Stimulated activated CD4-positive, alpha-beta T cell treated with anti-CD3 and anti-CD28 coated beads, Interleukin-1b, Interleukin-23, amount 100 ng/mL, for 48 hours (primary cell): ENCODE measurements at places on chromosomes 1 and 21.

- peak; percentile 84 for DNase-seq
Measured at GRCh38 chr1:178542554-178543289, 29.8 kb downstream of the TEX35 start.

DNA sequence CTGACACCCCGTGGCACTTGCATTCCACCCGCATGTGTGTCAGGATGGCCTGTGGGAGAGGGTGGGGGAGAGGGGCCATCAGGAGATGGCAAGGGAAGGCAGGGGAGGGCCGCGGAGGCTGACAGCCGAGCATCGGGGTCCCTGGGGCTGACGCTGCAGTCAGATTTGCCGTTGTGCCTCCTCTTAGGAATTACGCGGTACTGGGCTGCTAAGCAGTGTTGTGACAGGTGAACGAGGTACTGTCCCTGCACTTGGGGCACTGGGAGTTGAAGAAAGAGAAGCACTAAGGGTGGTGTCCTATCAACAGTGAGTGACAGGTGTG, 22.5 kb downstream of the WNT4 start:
- no peak for DNase-seq

GRCh38 chr1:74363220-74363619, 128.0 kb downstream of the TNNI3K start:
- DNase-seq = no peak

GRCh38 chr1:7256526-7256925, 471.3 kb downstream of the CAMTA1 start:
- no peak for DNase-seq

DNA sequence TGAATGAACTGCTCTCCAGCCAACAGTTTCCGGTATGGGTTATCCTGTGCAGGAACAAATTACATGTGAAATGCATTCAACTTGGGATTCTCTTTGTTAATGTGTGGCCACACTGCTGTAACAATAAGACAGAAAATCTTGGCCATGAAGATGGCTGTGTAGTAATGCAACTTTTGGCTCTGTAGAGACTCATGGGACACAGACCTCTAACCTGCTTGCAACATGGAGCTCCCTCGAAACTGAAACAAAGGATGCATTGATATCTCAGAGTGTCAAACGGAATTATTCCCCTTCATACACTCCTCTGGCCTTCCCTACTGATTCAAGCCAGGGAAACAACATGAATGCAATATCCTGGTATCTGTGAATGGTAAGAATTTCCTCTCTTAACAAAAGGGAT, 559.3 kb upstream of the ZRANB2 start:
- DNase-seq = no peak

GRCh38 chr1:178966312-178966711, 59.4 kb upstream of the FAM20B start:
- DNase-seq = no peak

DNA sequence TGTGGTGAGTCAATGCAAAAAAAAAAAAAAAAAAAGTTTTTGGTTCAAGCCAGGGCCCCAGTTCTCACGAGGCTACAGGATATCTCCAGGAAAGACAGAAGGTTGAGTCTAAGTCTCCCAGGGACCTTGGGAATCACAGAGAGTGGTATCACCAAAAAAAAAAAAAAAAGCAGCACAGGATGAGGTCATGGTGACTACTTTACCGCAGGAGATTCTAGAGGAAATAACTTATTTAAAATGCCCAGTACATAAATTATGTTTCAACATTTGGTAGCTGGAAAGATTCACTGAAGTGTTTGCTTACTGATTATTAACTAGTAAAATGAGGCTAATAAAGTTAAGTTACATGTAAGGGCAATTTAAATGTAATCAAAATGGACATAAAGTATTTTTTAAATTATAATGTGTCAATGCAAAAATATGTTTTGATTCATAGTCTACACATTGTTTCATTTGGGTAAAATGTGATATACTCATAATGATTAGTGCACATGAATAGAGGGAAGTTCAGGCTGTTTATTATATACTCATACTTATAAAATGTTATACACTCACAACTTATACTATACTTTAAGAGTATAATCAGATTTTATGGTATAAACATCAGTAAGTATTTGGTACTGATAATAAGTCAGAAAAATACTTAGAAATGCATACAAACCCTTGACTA, 84.1 kb downstream of the PLPPR5 start:
- DNase-seq = no peak

- DNase-seq = peak; percentile 84
Measured at GRCh38 chr1:173477286-173478093, at the start of gene PRDX6. Gene PRDX6, plus strand, starts transcription at chr1:173477335. Its CDS starts 63 bp downstream, at chr1:173477398.

DNA sequence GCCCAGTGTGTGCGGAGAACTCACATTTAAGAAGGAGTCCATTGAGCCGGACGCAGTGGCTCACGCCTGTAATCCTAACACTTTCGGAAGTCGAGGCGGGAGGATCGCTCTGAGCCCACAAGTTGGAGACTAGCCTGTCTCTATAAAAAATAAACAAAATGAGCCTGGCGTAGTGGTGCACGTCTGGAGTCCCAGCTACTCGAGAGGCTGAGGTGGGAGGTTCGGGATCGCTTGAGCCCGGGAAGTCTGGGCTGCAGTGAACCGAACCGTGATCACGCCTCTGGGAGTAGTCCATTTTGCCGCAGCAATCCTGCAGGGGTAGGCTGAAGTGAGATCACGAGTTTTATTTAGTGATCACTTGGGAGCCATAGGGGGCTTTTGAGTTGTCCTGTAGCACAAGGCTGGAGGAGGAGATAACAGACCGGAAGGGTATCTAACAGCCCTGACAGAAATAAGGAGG, 497 bp upstream of the FUCA1 start:
- DNase-seq = no peak

- DNase-seq = no peak
Measured at GRCh38 chr1:162294015-162294414, 82.6 kb downstream of the SPATA46 start.

DNA sequence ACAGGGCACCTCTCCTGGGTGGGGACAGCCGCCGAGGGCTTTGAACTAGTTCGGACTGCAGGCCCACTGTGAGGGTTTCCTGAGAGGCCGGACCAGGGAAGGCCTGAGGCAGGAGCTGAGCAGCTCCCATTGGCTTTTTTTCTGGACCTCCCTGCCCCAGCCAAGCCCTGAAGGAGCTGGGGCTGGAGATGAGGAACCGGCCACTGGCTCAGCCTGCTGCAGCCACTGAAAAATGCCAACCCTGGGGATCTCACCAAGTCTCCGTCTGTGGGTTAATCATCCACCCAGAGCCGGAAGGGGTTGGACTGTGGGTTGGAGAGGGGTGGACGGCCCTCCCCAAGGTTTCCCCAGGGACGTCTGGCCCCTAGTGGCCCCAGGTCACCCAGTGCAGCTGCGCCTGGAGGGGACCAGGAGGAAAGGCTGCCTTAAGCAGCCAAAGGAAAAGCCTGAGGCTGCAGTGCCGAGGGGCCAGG, 2.5 kb downstream of the VWA1 start:
- no peak for DNase-seq

- no peak for DNase-seq
Measured at GRCh38 chr1:114340892-114341291, 170.1 kb downstream of the TRIM33 start.

DNA sequence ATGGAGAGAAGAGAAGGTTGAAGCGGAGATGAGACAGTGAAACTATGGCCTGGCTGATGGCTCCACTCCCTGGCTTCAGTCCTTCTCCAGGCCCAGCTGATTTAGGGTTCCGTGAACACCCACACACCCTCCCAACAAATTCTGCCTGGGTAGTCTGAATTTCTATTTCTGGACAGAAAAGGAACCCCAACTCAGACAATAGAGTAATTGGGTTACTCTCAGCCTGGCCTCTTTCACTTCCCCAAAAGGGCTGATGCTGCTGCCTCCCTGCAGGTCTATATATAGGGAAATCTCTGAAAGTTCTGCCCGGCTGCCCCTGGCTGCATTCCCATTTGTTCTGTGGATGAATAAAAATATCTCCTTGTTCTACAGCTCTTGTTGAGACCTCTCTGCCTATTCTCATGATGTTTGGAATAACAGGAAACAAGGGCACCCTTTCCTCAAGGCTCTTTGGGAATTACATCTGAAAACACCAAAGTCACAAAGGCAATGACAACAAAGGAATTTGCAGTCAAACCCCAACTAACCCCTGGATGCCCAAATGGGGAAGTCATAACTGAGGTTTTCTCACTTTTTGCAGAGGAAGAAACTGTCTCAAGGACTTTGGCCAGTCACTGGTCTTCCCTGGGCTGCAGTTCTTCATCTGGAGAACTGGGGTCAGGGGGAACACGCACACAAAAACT, 11.4 kb upstream of the ZSCAN20 start:
- no peak for DNase-seq

DNA sequence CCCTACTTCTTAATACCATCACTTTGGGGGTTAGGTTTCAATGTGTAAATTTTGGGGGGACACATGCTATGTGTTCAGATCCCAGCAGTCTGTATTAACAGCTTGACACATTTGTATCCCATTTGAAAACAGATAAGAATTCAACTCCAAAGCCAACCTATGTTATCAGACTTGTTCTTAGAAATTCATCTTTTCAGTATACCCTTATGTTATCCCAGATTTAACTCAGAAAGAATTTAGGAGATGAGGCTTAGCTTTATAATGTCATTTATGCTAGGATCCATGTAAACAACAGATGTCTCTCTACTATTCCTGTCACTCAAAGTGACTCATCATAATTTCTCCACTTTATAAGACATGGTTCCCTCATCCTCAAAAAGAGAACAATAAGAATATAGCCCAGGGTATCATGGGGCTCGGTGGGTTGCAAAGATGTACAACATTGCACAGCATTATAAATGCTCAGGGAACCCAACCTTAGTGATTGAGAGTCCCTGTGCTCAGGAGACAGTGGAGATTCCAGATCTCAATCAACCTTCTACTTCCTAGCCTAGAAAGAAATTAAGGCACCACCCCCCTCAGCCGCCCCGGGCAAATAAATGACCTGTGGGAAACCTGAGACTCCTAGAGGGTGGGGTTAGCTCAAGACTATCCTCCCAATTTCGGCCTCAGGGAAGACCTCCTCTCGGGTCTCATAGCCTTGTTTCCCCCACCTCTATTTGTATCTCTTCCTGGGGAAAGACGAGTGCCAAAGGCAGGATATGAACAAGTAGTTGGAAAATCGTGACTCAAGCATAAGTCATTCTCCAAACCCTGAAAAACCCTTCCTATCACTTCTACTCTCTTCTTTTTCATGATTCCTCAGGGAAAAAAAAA, 265.1 kb upstream of the CAMK1G start:
- no peak for DNase-seq

- no peak for DNase-seq
Measured at GRCh38 chr1:203842559-203842876, 18.9 kb upstream of the SNRPE start.

GRCh38 chr1:157437296-157437695, 115.0 kb downstream of the FCRL5 start:
- no peak for DNase-seq

GRCh38 chr1:223276029-223276428, 87.9 kb downstream of the SUSD4 start:
- DNase-seq = no peak

GRCh38 chr21:38075833-38076587, 159.8 kb upstream of the KCNJ6 start:
- no peak for DNase-seq

DNA sequence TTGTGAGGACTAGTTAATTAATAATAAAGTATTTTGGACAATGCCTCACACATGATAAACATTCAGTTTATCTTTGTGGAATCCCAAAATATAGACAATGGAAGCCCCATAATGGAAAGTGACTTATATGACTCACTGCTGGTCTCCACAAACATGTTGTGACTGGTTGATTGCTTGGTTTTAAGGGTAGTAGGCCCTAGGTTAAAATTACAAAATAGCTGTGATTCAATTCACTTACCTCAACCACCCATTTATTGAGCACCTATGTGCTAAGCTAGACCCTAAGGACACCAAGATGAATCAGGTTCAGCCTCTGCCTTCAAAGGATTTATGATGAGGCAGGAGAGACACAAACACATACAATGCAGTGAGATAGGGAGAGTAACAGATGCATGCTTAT, 42.4 kb downstream of the KANK4 start:
- DNase-seq = no peak

DNA sequence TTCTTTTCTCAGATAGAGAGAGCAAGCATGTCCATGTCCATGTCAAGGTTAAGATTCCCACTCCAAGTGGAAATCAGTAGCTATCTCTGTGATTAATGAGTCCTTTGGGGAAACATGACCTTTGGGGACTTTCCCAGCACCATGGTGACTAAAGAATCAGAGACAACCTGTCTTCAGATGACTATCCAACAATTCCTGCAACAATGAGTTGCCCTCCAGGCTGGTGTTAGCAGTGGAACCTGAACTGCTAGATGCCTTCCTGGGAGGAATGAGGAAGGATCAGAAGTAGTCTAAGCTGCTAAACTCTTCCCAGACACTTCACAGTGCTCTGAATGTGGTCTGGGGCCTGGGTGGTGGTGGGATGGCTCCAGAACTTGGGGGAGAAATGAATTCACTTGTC, 6.5 kb downstream of the S100A9 start:
- no peak for DNase-seq

DNA sequence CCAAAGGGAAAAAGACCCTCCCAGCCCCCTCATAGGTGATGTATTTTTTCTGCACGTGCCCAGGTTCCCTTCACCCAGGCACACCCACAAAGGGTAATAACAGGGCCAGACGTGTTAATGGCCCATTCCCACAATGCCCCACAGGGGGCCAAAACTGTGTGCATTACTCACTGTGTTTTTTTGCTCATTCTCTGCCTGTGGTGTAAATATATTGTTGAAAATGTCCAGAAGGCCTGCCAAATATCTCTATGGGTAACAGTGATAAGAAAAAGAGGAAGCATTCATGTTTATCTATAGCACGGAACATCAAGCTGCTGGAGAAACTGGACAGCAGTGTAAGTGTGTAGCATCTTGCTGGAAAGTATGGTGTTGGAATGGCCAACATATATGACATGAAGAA, 21.9 kb downstream of the RHEX start:
- no peak for DNase-seq

DNA sequence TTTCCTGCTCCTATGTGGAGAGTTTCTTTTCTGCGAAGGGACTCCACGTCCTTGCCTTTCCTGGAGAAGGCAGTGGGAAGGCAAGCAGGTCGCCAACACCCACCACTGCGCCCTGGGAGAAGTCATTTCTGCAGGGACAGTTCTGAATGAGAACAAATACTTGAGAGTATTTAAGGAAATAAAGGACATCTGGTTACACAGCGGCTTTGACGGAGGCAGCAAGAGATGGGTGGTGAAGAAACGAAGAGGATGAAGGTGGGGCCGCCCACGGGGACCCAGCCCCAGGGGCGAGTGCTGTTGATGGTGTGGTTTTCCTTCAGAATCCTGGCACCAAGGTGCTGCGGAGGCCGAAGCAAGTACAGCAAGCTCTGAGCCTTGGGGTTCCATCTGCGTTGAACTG, 75.5 kb downstream of the PSMG1 start:
- DNase-seq = no peak

GRCh38 chr1:29017235-29017634, 102.9 kb downstream of the EPB41 start:
- no peak for DNase-seq

DNA sequence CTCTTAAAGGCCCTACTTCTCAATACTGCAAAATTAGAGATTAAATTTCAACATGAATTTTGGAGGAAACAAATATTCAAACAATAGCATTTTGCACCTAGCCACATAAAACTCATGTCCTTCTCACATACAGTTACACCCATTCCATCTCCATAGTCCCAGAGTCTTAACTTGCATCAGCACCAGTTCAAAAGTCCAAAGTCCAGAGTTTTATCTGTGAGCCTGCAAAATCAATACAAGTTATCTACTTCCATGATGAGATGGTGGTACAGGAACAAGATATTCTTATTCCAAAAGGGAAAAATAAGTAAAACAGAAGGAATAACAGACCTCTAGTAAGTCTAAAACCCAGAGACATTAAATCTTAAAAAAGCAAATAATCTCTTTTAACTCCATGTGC, 686.0 kb upstream of the ADGRL4 start:
- DNase-seq = no peak

- no peak for DNase-seq
Measured at GRCh38 chr1:238738892-238739291, 647.5 kb upstream of the CHRM3 start.
